Epithelial cell of esophagus (primary cell): ENCODE measurements at places on chromosomes 16 and 17.
A peak's percentile ranks its signal among the peaks of the same experiment; 100 is the strongest.

GRCh38 chr16:12119562-12119961 lies 143.0 kb downstream of the SNX29 start:
- DNase-seq: peak; percentile 68

GRCh38 chr17:3512505-3513171 lies 36.8 kb downstream of the ASPA start:
- no peak for DNase-seq

DNA sequence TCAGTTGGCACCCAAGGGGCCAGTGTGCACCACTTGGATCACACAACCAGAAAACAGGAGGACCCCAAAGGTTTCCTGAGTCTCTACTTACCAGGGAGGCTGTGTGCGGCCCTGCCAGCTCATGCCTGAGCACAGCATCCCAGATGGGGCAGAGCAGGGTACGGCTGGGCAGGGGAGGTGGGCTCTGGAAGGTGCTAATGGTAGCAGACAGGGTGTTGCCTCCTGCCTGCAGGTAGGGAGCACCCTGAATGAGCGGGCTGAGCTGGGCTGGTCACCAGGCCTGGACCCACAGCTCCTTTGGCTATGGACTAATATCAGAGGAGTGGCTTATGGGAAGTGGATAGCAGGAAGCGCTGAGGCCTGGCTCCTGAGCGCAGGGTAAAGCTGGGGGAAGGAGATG lies 14.6 kb downstream of the RECQL5 start:
- DNase-seq: no peak

DNA sequence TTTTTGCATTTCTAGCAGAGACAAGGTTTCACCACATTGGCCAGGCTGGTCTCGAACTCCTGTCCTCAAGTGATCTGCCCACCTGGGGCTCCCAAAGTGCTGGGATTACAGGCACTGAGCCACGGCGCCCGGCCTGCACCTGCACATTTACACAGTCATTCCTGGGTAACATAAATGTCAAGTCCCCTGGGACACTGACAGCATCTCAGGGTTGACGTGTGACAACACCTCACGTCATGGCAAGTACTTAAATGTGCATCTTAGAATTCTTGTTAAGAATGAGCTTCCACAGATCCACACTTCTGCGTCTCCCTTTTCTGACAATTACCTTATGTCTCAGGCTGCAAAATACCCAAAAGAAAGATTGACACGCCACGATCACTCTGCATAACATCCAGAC lies 80.5 kb downstream of the ABR start:
- DNase-seq: no peak

DNA sequence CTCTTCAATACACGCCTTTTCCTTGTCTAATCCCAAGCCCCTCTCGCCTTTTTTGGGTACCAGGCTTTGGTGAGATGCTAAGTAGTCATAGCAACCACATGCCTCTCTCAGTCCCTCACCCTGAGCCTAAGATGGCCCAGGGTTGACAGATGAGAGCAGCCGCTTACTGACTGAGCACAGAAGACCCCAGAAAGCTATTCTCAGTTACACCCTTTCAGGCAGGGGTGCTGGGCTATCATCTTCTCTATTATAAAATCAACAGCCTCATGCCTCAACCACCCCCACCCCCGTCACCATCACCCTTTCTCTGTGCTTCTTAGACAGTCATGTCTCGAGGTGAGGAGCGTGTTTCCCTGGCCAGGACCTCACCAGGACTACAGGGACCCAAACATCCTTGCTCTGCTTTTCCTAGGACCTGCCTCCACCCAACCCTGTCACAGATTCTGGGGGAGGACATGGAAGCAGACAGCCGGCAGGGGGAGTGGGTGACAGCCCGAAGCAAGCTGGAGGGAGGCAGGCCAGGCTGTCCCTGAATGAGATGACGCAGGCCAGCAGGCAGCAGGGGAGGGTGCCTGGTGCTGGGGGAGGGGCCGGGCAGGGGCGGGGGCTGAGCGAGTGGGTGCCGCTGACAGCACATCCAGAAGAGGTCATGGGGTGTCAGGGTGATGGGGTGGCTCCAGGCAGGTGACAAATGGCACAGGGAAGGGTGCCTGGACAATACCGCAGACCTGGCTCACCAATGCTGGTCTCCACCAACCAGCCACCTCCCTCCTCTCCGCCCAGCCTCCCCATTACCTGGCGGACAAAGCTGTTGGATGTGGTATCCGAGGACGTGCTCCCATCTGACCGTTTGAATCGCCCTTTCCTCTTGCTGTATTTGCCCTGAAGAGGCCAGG lies 3.1 kb downstream of the CACNB1 start:
- no peak for DNase-seq

DNA sequence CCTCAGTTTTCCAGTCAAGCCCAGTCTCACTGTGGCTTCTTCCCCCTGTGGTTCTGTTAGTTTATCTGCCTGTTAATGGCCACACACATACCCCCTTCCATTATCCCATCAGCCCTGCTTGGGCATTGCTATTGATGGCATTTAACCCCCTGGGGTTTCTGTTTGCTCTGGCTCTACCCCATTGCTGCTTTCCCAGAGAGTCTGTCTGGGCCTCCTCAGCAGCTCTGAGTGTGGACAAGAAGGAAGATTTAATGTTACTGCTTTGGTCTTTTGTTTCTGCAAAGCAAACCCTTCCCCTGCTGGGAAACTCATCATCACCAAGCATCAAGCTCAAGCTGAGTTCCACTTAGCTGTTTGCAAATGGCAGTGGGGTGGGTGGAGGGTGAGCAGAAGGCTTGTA lies 162.7 kb downstream of the CCT6B start:
- no peak for DNase-seq

DNA sequence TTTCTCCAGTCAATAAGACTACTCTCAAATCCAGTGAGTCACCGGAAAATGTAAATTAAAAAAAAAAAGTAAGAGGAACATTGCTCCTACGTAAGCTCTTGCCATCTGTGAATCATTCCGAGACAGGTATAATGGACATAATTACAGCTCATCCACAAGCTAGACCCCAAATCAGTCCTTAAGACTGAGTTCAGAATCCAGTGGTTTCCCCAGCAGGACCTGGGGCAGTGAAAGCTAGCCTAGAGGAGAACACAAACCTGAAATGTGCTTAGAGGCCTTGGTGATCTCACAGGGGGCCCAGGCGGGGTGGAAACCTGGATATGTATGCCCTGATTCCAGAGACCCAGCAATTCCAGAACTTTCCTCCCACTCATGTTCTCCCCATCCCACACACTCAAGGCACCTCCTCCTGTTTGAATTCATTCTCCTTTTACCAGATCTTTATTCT lies 132.0 kb downstream of the COPRS start:
- peak; percentile 67 for DNase-seq

DNA sequence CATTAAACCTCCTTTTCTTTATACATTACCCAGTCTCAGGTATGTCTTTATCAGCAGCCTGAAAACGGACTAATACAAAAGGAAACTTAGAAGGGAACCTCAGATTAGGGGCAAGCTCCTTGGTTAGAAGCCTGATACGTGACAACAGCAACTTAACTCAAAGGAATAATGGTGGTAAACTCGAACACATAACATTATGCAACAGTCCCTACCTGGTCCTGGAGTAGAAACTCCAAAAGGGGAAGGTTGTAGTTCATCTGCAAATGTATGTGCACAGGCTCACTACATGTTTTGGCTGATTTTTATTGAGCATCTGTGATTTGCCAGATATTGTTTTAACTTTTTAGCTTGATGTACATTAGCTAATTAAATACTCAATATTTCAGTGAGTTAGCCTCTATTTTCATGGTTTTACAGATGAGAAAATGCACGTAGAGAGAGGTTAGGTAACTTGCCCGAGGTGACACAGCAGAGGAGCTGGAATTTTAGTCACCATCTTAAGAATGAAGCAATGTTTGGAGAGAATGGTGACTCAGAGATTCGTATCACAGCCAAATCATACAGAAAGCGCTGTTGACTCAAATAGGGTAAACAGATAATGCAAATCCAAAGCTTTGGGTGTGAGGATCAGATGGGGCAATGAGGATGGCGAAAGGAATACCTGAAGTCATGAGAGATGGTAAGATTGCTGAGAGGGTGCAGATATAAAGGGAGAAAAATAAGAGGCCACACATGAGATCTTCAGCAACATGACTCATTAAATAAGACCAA lies 194.9 kb upstream of the RBFOX1 start:
- DNase-seq: peak; percentile 67

DNA sequence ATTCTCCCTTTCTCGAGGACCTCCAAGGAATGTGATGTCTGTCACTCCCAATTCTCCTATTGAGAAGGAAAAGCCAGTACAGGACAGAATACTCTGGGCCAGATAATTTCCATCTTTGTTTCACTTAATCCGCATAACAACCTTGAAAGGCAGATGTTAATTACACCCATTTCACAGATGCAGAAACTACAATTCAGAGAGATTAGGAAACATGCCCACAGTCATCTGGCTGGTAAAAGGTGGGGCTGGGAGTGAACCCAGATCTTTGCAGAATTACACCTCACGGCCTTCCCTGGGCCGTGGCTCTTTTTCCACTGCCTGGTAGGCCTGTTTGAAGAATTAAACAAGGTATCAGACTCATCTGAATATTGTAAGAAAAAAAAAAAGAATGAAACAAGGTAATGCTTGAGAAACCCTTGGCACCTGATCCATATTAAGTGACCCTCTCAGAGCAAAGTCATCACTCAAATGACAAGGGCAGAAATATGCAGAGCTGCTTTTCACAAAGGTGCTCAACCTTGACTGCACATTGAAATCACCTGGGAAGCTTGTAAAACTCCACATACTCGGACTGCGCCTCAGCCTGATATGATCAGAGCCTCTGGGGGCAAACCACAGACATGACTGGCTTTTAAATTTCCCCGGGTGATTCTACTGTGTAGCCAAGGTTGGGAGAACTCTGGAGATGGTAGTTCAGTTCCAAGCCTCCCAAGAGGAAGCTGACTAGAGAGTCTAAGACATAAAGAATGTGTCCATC lies 16.6 kb upstream of the G6PC1 start:
- DNase-seq: no peak

DNA sequence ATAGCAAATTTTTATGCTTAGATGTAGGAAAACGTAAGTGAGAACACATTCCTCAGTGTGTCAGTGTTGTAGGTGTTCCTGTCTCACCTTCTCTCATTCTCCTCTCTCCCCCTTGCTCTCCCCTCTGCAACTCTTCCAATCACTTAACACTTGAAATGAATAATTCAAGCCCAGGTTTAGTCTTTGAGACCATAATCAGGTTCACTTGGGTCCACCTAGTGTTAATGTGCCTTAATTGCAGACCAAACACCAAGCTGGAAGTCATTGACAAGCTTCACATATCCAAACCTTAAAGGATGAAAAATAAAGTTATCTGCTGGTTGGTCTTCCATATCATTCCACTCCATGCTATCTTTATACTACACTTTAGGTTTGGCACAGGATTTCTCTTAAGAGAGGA lies 37.0 kb downstream of the STXBP4 start:
- peak; percentile 43 for DNase-seq

DNA sequence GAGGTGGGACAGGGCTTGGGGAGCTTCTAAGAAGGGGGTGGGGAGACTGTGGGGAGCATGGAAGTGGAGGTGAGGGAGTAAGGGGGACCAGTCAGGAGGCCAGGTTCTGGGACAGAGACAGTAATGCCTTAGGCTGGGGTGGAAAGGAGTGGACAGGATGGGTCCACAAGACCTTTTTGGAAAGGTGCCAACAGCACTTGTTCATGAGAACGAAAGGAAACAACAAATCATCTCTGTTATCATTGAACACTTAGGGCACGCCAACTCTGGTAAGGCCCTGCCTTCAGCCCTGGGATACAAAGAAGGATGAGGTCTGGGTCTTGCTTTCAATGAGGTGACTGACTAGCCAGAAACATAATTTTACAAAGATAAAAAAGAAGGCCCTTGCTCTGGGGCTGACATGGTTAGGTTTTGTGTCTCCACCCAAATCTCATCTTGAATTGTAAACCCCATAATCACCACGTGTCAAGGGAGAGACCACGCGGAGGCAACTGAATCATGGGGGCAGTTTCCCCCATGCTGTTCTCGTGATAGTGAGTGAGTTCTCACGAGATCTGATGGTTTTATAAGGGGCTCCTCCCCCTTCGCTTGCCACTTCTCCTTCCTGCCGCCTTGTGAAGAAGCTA lies 113.8 kb downstream of the SLC39A11 start:
- no peak for DNase-seq

GRCh38 chr17:3724378-3725077 lies 825 bp downstream of the HASPIN start:
- DNase-seq: peak; percentile 10

GRCh38 chr16:14106961-14107360 lies 35.8 kb downstream of the MRTFB start:
- DNase-seq: no peak

GRCh38 chr17:33972763-33973162 lies 282.3 kb upstream of the CCL2 start:
- no peak for DNase-seq

- DNase-seq: no peak
Observed at GRCh38 chr16:20746461-20746860, 4.8 kb upstream of the THUMPD1 start.

GRCh38 chr16:19284207-19284606 lies 1.3 kb upstream of the CLEC19A start:
- DNase-seq: peak; percentile 71

DNA sequence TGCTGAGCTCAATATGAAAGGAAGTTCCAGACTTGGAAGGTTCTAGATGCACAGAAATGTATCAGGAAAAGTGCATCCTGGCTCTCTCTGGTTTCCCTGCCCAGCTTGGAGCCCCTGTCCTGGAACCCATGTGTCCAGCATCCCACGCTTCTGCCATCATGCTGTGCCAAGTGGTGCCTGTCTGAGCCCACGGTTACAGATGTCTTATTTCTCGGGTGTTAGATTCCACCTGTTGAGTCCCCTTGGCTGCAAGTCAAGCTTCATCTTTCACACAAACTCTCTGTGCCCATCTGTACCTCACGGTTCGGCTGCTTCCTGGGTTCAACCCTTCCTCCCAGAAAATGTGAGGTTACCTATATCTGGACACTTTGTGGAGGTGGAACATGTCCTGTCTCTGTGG lies 22.5 kb downstream of the OR1D5 start:
- no peak for DNase-seq

DNA sequence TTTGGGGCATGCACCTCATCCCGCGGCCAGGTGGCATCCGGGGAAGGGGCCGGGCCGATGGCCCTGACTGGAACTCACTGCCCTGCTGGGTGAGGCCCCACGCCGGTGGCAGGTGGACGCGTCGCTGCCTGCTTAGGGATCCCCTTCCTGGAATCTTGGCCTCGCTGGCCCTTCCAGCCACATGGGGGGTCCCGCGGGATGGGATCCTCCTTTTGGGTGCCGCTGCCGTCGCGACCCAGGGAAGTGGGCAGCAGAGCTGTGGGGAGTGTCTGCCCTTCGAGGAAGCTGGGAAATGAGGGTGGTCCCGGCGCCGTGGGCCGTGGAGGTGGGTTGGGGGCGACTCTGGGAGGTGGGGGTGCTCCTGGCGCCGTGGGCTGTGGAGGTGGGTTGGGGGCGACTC lies 12.8 kb downstream of the METRNL start:
- DNase-seq: no peak

GRCh38 chr16:86869288-86870022 lies 291.1 kb downstream of the FOXL1 start:
- DNase-seq: no peak

DNA sequence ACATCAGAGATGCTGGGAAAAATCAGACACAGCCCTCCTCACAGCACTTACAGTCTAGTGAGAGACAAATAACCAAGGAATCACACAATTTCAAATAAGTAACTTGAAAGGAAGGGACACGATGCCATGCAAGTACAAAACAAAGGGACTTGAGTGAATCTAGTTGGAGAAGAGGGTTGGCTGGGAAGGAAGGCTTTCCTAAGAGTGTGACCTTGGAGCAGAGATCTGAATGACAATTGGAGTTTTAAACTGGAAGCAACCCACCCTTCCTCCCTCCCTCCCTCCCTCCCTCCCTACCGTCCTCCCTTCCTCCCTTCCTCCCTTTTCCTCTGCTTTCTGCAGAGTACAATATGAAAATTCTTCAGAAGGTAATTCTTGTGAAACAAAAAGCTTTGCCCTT lies 31.1 kb downstream of the ADAMTS18 start:
- DNase-seq: no peak

- no peak for DNase-seq
Observed at GRCh38 chr17:66885417-66885816, 50.5 kb downstream of the CACNG5 start.
